ENCODE measurements at places on chromosomes 5 and 9. TPM values are rescaled to one million over a fixed set of nuclear protein-coding genes. Genes with fewer than 3 reads are reported as not detected.

DNA sequence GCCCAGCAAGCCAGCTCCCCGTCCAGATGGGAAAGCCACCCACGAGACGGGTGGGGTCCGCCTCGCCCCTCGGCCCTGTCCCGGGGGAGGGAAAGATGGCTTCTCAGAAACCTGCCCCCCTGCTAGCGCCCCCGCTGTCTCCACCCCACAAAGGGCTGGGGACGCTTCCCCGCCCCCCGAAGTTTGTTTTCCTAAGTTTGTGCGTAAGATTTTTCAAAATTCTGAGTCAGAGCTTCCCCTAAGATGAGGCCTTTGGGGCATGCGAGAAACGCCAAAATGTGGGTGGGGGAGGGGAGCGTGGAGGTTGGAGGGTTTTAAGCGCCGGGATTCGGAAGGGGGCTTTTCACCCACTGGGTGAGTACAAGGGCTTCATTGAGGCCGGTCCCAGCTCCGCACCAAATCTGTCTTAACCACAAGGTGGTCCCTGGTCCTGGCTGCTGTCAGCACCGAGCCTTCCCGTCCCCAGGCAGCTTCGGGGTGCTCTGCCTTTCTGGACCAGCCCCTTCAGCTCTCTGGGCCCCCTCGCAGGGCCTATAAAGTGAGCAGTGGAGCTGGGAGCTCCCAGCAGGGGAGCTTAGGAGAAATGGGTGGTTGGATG lies 32.3 kb downstream of the PRRX2 start:
- no peak for DNase-seq

DNA sequence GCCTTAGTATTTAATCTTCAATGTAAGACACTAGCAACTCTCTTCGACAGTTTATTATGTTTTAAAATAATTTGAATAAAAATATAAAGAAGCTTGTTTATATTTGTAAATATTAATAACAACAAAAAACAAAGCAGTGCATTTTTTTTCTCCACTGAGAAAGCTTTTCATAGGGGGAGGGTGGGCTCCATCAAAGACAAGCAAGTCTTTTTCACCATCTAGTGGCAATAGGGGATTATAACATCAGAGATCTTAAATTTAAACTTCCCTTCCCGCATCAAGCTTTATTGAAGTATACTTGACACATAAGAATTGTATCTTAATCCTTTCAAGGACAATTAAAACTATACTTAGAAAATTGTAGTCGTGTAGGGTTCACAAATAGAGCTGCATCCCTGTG lies 9.3 kb upstream of the OR13F1 start:
- no peak for DNase-seq

DNA sequence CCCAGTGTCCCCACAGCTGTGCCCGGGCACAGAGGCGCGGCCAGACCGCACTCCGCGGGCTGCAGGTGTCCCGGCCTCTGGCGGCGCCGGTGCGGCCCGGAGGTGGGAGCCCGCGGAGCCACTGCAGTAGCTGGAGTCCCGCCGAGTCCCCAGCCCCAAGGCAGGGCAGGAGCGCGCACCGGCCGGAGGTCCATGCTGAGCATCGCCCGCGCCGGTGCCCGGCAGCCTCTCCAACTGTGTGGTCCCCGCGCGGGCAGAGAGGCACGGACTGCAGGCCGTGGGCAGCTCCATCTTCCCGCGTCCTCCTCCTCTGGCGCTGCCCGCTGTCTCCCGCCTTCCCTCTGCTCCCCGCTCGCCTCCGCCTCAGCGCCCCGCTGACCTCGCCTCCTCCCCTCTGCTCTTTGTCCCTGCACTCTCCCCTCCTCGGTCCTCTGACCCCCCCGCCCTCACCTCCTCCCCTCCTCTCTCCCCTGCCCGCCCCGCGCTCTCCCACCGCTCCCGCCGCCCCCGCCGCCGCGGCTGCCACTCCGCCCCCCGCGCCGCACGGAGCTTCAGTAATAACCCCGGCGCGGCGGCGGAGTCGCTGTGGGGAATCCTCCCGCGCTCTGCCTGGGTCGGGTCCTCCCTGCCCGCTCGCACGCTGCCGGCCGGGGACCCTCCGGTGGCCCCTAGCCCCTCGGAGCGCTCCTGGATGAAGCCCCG lies at the start of gene ADAMTS16:
ADAMTS16 (plus strand) TSS at position 554 of the 702 bp plus-strand sequence; CDS start at position 692, 138 bp downstream.
- DNase-seq: no peak

GRCh38 chr9:115759426-115759825 lies 394.2 kb upstream of the PAPPA start:
- no peak for DNase-seq

GRCh38 chr9:91678807-91679580 lies 255.4 kb upstream of the NFIL3 start:
- DNase-seq: no peak

Gene PLPP7
- not detected for total RNA-seq

Gene TRIM7
- 10.4 TPM for total RNA-seq

Gene GDA
- 142 TPM for total RNA-seq

- no peak for DNase-seq
Measured at GRCh38 chr9:77210116-77210515, 32.8 kb downstream of the VPS13A start.

- DNase-seq: no peak
Measured at GRCh38 chr9:94929369-94929756, 202.9 kb downstream of the AOPEP start.

Gene SPINK6
- total RNA-seq: not detected

Gene ACTBL2
- 1.5 TPM for total RNA-seq

Gene IL13
- total RNA-seq: not detected

DNA sequence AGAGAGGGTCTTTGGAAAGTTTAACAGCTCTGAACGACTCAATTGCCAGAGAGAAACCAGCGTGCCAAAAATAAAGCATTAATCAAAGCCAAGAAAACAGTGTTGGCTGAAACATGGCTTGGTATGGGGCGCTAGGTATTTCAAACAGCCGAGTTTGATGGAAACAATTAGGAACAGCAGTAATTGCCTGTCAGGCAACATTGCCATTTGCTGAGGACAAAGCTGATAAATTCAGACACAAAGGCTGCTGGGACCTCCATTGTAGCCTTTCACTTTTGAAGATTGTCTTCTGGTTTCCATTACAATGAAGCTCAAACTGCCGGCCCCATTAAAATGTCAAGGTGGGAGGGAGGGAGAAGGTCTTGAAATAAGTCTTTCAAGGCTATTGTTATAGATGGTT lies 125.4 kb upstream of the SPDL1 start:
- no peak for DNase-seq

- DNase-seq: no peak
Measured at GRCh38 chr9:108643731-108644510, 211.9 kb downstream of the ACTL7B start.

DNA sequence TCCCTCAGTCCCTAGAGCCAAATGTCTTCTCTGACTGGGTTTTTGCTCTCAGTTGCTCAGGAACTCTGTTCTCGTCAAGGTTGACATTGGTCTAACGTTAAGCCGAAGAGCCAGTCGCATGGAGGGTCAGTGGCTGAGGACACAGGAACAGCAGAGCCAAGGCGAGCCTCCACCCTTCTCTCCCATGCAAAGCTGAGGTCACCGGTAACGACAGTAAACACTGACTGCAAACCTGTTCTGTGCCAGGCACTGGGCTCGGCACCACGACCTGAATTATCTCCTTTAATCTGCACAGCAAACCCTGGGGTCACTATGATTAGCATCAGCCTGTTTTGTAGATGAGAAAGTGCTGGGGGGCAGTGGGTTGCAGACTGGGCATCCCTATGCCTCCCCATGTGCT lies 171.0 kb downstream of the COL23A1 start:
- no peak for DNase-seq

- no peak for DNase-seq
Measured at GRCh38 chr9:124767821-124768220, 3.3 kb downstream of the NR6A1 start.

DNA sequence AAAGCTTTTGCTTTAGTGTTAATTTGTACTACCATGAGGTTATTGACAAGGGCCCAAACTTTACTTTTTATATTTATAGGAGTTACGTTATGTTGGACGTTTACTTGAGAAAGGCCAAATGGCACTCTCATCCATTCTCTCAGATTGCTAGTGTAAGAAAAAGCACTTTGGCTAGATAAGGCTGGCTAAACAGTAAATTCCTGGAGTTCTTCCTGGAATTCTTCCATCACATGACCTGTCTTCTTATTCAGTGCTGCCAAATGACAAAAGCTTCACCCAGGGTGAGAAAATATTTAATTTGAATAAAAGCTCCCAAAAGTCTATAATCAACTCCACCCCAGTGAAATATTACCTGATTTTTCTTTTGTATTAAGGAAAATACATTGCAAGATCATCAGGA lies 1568.9 kb upstream of the ACO1 start:
- no peak for DNase-seq

Gene PCDHGB3
- not detected for total RNA-seq

GRCh38 chr5:95725071-95725820 lies 5.9 kb upstream of the RHOBTB3 start:
- no peak for DNase-seq

DNA sequence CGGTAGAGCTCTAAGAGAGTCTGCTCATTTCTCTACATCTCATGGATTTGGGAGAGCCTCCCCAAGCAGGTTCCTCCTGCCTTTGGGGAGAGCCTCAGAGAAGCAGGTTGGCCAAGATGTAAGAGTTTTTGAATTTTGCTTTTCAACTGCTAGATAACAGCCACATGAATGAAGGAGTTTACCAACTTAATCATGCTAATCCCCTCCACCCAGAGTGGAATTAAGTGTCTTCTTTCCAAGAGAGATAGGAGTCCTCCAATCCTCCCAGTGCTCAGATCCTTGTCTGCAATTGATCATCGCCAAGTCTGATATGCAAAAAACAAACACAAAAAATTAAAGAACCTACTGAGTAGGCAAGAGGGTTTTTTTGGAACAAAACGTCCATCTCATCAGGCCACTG lies 99.4 kb upstream of the MAP3K1 start:
- DNase-seq: no peak

Data from PC-9 (cell line).